ENCODE measurements at places on chromosomes 7 and 10. TPM values are rescaled to one million over a fixed set of nuclear protein-coding genes. Genes with fewer than 3 reads are reported as not detected.

PNLIPRP3 gene
- total RNA-seq = not detected

HPSE2 gene
- total RNA-seq = not detected

DNA sequence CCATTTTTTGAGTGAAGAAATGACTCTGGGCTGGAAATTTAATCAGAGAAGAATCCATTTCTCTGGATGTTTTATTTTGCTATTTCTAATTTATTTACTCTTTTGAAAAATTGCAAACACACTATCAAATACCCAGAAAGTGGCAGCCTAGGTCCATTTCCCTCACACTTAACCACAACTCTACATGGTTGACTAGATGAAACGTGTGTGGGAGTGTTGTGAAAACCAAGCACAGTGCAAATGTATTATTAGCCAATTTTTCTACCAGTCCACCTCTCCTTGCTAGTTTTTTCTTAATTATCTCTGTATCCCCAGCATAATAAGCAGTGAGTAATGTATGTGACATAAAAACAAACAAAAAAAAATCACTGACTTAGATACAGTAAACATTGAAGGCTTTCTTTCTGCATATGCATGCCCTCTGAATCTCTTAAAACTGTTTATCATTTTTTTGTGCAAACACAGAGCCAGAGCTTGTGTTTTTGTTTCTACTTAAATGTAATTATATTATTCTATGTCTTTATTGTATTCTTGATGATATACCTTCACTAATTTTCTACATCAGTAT lies 30.9 kb downstream of the SCIN start:
- DNase-seq = no peak

NUTM2A gene
- total RNA-seq = not detected

DNA sequence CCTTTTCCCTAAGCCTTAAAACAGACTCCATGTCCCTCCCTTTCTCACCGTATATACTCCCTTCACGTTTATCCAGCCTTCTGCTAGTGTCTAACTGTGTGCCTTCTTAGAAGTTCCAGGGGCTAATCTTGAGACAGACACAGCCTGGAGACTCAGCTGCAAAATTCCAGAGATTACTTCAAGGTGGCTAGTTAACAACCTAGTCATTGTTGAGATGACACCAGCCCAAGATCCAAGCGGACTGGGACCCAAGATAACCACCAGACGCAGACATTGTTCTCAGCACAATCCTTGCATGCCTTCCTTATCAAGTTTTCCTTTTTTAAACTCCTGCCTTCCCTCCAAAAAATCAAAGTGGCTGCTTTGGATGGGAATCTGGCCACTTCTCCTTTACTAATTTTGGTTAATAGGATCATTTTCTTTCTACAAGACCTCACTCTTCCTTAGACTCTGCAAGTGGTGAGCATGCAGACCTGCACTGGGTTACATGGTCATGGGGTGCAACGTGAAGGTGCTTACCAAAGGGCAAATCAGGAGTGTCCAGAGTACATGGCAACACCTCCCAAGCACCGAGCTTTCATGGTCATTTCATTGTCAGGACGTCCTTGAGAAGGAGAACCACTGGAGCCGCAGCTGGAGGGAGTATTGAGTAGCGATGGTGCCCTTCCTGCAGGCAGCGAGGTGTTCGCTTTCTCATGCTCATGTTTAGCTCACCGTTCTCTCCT lies 69.7 kb downstream of the ANLN start:
- no peak for DNase-seq

Data from activated T-helper 1 cell treated with anti-CD3 and anti-CD28 coated beads, Interleukin-12 subunit alpha, Interleukin-12 subunit beta, Interleukin-2, Interleukin-4 antibody, amounts not matched to agents 30 ng/mL and 10 ng/mL and 1 ng/mL, durations not matched to agents 14 hours and 24 hours and 36 hours (primary cell).